Activated T-cell treated with anti-CD3 and anti-CD28 coated beads, Interleukin-2, amount 50 U/mL, for 72 hours (primary cell): ENCODE measurements at places on chromosomes 3 and 15. TPM values are rescaled to one million over a fixed set of nuclear protein-coding genes. Genes with fewer than 3 reads are reported as not detected.
A peak's percentile ranks its signal among the peaks of the same experiment; 100 is the strongest.

The CILP gene
- 0.05 TPM for total RNA-seq

The RPL15 gene
- 2,630 TPM for total RNA-seq

The SLC24A5 gene
- total RNA-seq = not detected

The BFSP2 gene
- not detected for total RNA-seq

The CD200 gene
- 23.5 TPM for total RNA-seq

The HCLS1 gene
- 259 TPM for total RNA-seq

The RGMA gene
- 1.7 TPM for total RNA-seq

The KNG1 gene
- total RNA-seq = not detected

GRCh38 chr3:89617706-89618105 lies 510.3 kb downstream of the EPHA3 start:
- DNase-seq = no peak

GRCh38 chr15:57158589-57158988 lies 217.7 kb upstream of the CGNL1 start:
- DNase-seq = no peak

DNA sequence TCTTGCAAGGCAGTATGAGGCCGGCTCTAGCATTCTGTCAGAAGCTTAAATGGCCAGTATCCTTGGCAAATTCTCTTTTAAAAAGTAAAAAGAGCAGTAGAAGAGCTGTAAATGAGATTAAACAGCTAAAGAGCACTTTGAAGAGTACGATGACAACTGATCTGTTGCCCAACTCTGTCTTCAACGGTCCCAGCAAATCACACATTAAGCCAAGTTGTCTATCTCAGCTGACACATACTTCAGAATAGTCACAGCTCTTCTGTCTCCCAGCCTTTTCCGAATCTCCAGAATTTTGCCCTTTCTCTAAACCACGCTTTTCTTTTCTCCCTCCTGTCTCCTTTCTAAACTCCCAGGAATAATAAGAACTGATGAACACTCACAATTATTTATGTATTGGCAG lies 51.7 kb downstream of the PRICKLE2 start:
- no peak for DNase-seq

DNA sequence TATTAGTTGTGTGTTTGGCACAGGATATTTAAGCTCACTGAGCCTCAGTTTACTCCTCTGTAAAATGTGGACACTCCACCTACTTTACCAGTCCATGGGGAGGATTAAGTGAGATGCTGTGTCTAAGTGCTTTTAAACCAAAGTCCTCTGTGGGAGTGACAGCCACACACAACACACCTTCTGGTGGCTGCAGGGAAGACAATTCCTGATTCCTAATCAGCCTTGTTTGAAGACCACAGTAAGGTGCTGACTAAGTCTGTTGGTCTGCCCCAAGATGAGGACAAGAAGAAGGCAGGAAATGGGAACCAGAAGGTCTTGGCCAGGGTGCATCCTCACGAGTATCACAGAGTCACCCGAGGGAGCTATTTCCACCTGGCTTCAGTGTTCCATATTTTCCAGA lies 52.3 kb downstream of the EPHB1 start:
- DNase-seq = no peak

- DNase-seq = no peak
Observed at GRCh38 chr3:36596419-36596818, 167.9 kb downstream of the DCLK3 start.

DNA sequence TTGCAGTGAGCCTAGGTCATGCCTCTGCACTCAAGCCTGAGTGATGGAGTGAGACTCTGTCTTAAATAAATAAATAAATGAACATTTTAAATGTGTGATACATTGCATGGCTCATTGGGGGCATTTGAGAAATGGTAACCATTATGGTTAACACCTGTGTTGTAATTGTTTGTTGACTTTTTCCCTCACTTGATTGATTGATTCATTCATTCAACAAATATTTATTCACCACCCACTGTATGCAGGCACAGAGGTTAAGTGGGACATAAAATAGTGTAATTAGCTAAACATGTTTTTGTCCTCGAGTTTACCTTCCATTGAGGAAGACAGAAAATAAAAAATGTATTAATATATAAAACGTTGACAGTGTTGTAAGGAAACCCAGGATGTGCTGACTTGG lies 127.1 kb upstream of the ANKRD28 start:
- no peak for DNase-seq

GRCh38 chr3:51718547-51719409 lies 11.9 kb downstream of the GRM2 start:
- DNase-seq = peak; percentile 80

DNA sequence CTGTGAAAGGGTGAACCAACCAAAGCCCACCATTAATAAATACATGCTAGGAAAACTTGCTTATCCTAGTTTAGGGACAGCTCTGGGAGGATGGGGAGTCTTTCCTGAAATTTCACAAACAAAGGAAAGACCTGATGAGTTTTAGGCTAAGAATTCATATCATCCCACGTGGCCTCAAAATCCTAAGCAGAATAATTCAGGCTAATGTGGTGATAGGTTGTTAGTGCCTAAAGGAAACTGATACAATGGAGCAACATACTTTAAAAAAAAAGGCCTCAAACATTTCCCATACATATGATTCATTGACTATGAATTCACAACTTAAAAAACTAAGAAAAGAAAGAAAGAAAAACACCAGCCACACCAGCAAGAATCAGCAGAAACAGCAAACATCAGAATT lies 126.9 kb upstream of the CNTN4 start:
- DNase-seq = no peak

GRCh38 chr15:95501865-95502264 lies 828.6 kb upstream of the NR2F2 start:
- DNase-seq = no peak

DNA sequence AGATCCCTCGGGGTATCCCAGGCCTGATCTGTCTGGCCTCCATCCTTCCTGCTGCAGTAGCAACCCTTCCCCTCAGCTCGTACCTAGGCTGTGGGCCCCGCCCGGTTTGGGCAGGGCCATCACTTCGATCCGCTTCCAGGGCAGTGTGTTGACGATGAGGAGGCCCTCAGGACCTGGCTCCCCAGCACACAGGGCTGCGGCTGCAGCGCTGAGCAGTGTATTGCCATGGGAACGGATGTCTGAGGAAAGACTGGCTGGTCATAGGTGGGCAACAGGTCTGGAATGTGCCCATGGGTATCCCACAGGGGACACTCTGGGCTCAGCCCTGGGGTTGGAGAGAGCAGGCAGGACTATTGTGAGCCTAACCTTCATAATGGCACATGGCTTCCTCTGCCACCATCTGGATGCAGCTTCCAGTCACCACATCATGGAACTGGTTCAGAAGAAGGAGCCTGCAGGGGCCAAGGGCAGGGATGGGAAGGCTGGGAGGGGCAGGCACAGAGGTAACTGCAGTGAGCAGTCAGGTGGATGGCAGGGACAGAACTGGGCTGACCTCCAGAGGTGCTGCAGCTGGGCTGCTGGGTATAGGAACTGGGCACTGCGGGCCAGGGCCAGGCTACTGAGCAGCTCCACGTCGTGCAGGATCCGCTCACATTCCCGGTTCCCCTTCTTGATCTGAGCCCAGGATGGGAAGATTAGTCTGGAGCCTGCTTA lies 8.7 kb downstream of the MAN2C1 start:
- no peak for DNase-seq

GRCh38 chr3:11737742-11738141 lies 94.0 kb upstream of the VGLL4 start:
- DNase-seq = no peak

- peak; percentile 86 for DNase-seq
Observed at GRCh38 chr3:48989796-48990635, at the start of gene P4HTM. TSS of gene P4HTM (plus strand) at chr3:48990241. CDS start at chr3:48990257, 16 bp downstream.

GRCh38 chr15:36696196-36696595 lies 116.8 kb downstream of the CDIN1 start:
- DNase-seq = no peak

DNA sequence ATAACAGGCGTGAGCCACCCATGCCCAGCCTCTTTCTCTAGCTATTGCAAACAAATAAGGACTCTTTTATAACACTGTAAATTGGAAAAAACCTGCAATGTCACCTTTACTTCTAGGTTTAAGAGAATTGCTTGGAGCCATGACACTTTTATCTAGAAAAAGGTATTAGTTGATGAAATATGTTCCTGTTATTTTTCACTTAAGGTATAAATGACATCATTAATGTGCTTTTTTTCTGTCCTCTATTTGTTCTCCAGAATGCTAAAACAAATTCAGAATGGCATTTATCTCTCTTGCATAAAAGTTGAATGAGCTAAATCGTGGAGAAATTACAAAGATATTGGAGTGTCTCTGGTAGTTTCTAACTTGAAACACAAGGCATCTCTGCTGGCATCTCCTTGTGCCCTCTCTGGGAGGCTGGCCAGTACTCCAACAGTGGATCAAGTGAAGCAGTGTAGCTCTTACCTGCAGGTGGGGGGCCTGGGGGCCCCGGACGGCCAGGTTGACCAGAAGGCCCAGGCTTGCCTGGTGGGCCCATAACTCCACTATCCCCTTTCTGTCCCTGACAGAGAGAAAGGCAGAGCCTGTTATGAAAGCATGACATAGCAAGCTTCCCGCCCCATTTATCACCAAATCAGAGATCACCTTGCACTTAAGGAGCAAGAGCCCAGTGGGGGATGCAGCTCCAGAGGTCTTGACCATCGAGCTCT lies 38.6 kb downstream of the EAF1 start:
- no peak for DNase-seq

- DNase-seq = no peak
Observed at GRCh38 chr3:101143012-101143411, 149.8 kb upstream of the ABI3BP start.

GRCh38 chr3:69271098-69271497 lies 114.8 kb downstream of the FRMD4B start:
- DNase-seq = no peak

- DNase-seq = no peak
Observed at GRCh38 chr3:138933068-138933668, 13.8 kb downstream of the FOXL2 start.

DNA sequence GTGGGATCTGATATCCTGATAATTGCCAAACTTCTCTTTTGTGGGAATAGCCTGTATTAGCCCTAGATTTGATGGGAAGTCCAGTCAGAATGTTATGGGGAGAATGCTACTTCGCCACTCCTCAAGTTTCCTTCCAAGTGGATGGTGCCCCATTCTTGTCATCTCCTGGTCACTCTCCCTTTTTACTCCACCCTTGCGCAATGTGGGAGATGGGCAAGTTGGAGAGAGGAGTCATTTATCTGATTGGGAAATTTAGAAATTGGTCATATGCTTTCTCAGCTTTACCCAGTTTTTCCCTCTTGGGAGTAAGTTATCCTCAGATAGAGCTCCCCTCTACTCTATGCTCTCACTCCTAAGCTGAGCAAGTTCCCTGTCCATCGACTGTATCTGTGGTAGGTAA lies 14.4 kb downstream of the FANCD2OS start:
- DNase-seq = no peak

GRCh38 chr3:140770977-140771667 lies 93.3 kb downstream of the TRIM42 start:
- DNase-seq = no peak

- peak; percentile 27 for DNase-seq
Observed at GRCh38 chr3:15199493-15200105, 6.4 kb upstream of the CAPN7 start.

GRCh38 chr3:56012721-56013120 lies 455.5 kb downstream of the ERC2 start:
- no peak for DNase-seq

GRCh38 chr15:84980196-84981053 lies 1.2 kb upstream of the PDE8A start:
- DNase-seq = peak; percentile 85

- DNase-seq = peak; percentile 57
Observed at GRCh38 chr3:60079076-60079475, 1029.3 kb upstream of the CFAP20DC start.

GRCh38 chr3:165206454-165207266 lies 10.5 kb upstream of the SLITRK3 start:
- DNase-seq = peak; percentile 37
